ENCODE measurements at places on chromosomes 11 and 22.

GRCh38 chr22:42080287-42080686, 787 bp downstream of the SMDT1 start:
- DNase-seq: peak; percentile 49

DNA sequence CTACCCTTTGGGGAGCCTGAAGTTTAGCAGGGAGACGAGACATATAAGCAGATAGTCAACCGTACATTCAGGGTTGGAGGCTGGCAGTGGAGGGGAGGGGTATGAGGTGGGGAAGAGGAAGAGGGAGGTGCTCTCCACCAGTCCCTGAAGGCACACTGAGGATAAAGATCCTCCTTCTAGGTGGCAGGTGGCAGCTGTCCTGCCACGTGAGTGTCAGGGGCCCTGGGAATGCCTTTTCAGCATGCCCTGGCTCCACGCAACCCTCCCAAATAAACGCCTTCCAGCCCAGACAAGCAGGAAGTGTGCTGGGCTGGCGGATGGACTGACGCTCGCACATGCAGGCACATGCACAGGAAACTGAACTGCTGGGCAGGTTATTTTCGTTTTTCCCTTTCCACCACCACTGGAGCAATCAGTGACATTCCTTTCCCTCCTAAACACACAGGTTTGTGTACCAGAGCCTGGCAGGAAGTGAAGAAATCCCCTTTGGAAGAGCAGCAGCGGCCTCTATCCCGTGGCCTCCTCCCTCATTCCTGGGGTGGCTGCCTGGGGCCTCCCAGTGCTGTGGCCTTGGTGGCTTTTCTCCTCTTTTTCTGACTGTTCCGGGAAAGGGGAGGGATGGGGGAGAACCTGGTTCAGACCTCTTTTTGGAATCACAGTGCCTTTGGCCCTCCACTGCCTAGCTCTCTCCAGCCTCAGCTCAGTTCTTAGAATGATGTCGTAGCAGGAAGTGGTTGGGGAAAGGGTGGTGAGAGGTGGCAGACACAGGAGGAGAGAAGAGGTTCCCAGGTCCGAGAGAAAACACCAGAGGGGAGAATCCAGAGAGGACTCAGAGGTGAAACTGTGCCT, 157.0 kb upstream of the TIMP3 start:
- DNase-seq: no peak

- DNase-seq: no peak
Observed at GRCh38 chr11:74132833-74133232, 38.0 kb downstream of the C2CD3 start.

GRCh38 chr11:88484873-88485621, 147.5 kb upstream of the CTSC start:
- DNase-seq: peak; percentile 52
